ENCODE measurements at places on chromosomes 7 and 10.

DNA sequence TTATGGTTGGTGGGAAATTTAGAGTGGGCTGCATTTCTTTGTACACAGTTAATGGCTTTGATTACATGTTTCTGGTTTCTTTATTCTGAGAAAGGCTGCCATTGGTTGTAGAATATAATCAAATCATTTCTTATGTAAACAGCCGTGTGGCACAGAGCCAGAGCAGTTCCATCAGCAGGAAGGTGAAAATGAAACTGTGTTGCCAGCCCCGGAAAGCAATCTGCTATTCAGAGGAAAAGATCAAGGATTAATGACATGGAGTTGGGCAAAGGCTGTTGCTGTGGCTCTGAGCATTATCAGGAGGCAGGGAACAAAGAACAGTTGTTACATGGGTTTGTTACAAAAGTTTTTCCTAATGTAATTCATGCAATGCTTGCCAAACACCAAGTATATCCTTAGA, 74.2 kb upstream of the ZNF716 start:
- DNase-seq, result peak; percentile 13

- peak; percentile 67 for DNase-seq
These were observed 1.1 kb upstream of the TFAM start for GRCh38 chr10:58384095-58384494.

- DNase-seq, result no peak
These were observed 227.7 kb downstream of the ADAM12 start for GRCh38 chr10:126160571-126160970.

DNA sequence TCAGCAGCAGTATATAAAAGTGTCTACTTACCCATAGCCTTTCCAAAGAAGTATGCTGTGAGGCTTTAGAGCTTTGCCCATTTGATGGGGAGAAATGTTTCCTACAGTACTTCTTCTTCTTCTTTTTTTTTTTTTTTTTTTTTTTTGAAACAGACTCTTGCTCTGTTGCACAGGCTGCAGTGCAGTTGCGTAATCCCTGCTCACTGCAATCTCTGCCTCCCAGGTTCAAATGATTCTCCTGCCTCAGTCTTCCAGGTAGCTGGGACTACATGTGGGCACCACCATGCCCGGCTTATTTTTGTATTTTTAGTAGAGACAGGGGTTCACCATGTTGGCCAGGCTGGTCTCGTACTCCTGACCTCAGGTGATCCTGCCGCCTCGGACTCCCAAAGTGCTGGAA, 101.7 kb upstream of the TMEM26 start:
- DNase-seq, result no peak

DNA sequence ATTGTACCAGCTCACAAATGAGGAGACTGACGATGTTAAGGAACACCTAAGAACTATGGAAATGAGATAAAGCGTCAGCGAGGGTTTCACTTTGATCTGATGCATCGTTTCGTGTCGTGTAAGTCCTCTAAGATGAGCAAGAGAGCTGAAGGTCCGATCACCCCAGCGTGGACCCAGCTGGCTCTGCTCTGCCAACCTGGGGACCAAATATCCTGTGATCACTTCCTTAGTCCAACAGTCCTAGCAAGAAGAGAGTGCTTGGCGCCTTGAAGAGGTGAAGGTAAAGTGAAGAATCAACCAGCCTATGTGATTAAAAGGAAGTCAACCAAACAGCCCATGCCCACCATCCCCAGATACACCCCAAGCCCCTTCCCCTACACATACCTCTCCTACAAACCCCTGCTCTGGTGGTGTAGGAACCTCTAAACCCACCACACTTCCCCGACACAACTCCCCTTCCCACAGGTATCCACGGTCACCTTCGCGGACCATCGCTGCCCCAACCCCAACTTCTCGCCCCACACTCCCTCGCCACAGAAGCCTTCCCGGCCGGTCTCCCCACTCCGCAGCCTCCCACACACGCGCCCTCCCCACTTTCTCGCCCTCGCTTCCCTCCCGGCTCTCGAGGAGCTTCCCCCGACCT, 722 bp downstream of the UPF2 start:
- DNase-seq, result peak; percentile 17

DNA sequence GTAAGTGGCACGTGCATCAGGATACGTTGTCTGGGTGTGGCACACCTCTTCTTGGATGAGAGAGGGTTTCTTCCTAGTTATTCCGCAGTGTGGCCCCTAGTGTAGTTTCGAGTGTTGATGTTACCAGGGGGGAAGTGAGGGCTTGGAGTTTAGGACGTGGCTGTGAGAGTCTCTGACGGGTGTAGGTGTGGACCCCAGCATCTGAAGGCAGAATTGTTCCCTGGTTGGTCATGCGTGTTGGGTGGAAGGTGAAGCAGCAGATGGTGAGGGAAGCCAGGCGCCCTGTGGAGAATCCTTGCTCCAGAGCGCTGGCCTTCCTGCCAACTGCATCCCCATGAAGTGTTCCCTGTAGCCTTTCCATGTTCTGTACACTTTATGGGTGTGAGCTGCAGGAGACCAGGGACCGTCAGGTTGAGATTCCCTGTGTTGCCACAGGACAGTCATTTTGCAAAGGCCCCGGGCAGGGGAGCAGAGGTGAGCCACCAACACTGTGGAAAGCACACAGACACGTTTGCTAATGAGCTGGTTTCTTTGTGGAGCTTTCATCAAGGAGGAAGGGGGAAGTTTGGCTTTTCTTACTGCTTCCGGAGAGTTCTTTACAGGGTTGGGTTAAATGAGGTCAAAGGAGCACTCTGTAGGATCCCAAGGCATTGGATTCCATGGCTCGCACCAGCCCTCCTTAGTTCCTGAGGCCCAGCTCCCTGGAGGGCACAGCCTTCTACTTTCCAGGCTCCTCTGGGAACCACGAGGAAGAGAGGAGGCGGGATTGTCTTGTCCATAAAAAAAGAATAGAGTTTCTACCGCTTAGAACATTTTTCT, 32.0 kb downstream of the TSPAN14 start:
- DNase-seq, result no peak

DNA sequence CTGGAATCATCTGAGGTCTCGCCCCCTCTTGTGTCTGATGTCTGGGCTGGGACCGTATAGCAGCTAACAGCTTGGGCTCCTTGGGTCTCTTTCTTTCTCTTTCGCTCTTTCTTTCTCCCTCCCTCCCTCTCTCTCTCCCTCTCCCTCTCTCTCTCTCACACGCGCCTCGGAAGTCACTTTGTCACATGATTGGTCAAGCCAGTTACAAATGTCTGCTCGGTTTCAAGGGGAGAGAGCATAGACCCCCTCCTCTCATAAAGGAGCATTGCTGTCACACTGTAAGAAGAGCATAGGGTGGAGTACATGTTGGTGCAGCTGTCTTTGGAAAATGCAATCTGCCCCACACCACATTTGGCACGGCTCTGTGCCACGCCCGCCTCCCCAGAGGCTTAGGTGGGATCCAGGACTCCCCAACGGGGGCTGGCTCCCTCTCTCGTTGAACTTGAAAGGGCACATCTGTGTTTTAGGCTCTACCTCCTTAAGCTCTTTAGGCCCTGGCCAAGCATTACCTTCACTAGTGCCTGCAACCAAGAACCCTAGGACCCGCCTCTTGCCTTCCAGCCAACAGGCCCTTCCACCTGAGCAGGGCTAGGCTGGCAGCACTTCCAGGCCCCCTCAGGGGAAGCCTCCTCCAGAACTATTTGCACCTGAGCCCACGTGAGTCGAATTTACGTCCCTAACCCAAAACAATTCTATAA, 61.9 kb upstream of the CACUL1 start:
- DNase-seq, result no peak

- DNase-seq, result no peak
These were observed 26.5 kb downstream of the KNDC1 start for GRCh38 chr10:133186416-133187090.

GRCh38 chr10:17125206-17125893, 4.3 kb downstream of the CUBN start:
- no peak for DNase-seq

- no peak for DNase-seq
These were observed 50.1 kb upstream of the TMEM72 start for GRCh38 chr10:44860811-44861736.

DNA sequence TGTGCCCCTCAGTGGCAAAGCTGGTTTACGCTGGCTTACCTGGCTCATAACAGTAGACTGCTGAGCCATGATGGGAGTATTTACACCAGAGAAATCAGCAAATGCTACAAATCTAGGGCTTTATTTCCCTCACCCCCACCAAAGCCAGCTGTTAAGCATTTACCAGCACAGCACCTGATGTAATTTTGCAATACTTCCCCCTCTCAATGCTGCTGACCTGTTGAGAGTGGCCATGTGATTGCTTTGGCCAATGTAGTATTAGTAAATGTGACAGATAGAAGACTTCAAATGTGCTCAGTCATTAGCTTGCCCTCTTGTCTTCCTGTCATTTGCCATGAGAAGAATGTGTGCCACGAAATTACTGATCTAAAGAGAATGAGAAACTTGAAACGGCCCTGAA, 46.6 kb downstream of the HERPUD2 start:
- DNase-seq, result no peak

DNA sequence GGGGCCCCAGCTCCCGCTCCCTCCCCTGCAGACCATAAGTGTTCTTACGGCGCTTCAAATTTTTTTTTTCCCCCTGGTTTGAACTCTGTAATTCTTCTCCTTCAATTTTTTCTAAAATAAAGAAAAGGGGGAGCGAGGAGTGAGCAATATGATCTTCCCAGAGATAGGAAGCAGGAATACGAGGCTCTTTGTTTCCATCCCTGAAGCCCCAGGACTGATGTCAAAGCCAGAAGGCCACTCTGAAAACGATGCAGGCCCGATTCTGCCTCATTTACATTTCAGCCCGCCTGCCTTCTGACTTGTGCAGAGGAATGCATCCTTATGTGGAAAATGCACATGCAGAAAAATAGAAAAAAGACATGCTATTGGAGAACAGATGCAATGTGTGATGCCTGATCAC, 401.5 kb upstream of the MKI67 start:
- DNase-seq, result peak; percentile 36

DNA sequence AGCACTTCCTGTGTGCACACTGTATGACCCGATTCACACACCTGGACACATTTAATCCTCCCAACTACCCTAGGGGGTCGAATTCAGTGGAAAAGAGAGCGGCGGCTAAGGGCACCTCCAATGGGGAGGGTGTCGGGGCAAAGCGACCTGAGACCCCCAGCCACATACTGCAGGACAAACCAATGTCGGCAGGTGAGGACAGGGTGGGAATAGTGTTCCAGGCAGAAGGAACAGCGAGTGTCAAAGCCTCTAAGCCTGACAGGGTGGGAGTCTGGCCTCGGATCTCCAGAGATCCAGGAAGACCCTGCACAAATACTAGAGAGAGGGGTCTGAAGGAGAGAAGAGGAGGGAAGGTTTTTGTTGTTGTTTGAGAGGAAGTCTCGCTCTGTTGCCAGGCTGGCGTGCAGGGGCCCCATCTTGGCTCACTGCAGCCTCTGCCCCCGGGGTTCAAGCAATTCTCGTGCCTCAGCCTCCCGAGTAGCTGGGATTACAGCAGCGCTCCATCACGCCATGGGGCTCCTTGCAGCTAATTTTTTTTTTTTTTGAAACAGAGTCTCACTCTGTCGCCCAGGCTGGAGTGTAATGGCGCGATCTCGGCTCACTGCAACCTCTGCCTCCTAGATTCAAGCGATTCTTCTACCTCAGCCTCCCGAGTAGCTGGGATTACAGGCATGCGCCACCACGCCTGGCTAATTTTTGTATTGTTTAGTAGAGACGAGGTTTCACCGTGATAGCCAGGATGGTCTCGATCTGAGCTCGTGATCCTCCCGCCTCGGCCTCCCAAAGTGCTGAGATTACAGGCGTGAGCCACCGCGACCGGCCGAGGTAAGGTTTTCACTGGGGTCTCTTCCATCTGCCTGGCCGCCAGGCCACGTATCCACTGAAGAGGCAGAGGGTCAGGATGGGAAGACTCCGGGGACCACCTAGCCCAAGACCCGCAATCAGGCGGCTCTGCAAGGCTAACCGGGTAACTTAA, 1.2 kb upstream of the ARPC1B start:
- DNase-seq, result no peak

DNA sequence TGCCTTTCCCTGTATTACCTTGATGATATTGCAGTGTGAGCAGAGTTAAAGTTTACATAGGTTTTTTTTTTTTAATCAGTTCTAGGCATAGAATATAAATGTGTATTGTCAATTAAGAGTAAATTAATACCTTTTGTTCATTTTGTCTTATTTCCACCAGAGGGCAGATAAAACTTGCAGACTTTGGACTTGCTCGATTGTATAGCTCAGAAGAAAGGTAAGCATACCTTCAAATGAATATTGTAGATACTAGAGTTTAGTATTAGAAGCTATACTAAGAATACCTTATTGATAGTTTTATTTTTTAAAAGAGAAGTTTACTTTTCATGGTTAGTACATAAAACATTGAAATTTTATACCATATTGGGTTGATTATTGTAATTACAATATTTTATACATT, 86.8 kb downstream of the MPLKIP start:
- DNase-seq, result no peak

GRCh38 chr10:69860271-69860670, 58.6 kb downstream of the COL13A1 start:
- DNase-seq, result no peak

- DNase-seq, result no peak
These were observed 286.4 kb downstream of the ARHGAP12 start for GRCh38 chr10:31642281-31642680.

- DNase-seq, result no peak
These were observed 9.3 kb downstream of the CAMK2G start for GRCh38 chr10:73865107-73865458.

GRCh38 chr10:28914701-28915100, 237.4 kb downstream of the BAMBI start:
- DNase-seq, result no peak

DNA sequence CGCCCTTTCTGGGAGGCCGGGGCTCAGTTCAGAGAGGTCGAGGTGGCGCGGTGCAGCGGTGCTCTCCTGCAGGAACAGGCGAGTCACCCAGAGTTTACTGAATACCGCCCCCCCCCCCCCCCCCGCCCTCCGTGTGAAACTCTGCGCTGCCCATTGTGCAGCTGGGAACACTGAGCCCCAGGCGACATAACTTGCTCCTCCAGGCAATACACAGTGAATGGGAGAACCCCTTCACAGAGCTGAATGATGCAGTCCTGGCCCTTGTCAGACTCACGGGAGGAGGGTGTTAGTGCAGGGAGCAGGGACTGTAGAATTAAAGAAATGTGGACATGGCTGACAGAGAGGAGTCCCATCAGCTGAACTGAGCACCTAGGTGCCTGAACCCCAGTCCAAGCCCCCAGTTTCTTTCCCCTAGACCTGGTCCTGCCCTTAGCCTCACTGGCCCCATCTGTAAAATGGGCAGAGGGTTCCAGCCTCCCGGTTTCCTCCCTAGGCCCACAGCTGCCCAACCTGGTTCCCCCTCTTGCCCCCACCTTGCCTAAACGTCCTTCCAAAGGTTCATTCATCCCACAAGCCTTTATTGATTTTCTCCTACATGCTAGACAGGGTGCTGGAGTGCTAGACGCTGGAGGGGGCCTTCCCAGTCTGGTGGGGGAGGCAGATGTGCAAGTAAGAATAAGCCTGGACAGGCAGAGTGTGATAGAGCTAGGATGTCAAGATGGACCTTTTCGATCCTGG, 869 bp upstream of the LOXL4 start:
- DNase-seq, result no peak

Measured in pons (tissue), 1 donor.